ENCODE measurements at places on chromosomes 3 and 15.

GRCh38 chr3:155097009-155097349 lies 16.9 kb downstream of the MME start:
- no peak for DNase-seq

GRCh38 chr3:176739159-176739558 lies 458.1 kb downstream of the TBL1XR1 start:
- no peak for DNase-seq

- DNase-seq, result no peak
These were observed 16.5 kb downstream of the TPM1 start for GRCh38 chr15:63059075-63059474.

- no peak for DNase-seq
These were observed 335.5 kb downstream of the IL5RA start for GRCh38 chr3:2774481-2775249.

- DNase-seq, result peak; percentile 81
These were observed 115.0 kb upstream of the VEPH1 start for GRCh38 chr3:157618075-157618760.

- DNase-seq, result no peak
These were observed 74.2 kb downstream of the HMCES start for GRCh38 chr3:129352650-129353588.

DNA sequence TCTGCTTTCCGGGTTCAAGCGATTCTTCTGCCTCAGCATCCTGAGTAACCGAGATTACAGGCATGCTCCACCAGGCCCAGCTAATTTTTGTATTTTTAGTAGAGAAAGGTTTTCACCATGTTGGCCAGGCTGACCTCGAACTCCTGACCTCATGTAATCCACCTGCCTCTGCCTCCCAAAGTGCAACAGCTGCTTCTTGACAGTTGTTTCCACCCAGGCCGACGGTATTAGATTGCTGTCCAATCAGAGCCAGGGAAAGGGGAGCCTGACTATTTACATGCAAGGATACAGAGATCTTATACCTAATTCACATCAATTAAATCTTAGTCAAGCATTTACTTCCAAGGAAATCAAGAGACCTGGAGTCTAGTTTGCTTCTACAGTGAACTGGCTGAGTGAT lies 4.0 kb upstream of the CAPN3 start:
- DNase-seq, result no peak

DNA sequence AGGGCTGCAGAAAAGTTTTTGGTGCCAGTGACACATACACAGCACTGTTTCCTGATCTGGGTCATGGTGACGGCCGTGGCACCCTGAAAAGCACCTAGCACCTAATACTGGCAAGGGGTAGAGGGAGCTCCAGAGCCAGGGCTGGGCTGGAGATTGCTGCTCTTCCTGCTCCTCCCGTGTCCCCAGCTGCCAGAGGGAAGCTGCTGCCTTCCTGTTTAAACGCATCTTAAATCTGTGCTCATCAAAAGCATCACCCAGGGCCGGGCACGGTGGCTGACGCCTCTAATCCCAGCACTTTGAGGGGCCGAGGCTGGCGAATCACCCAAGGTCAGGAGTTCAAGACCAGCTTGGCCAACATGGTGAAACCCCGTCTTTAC lies 156.7 kb upstream of the MEF2A start:
- peak; percentile 53 for DNase-seq

DNA sequence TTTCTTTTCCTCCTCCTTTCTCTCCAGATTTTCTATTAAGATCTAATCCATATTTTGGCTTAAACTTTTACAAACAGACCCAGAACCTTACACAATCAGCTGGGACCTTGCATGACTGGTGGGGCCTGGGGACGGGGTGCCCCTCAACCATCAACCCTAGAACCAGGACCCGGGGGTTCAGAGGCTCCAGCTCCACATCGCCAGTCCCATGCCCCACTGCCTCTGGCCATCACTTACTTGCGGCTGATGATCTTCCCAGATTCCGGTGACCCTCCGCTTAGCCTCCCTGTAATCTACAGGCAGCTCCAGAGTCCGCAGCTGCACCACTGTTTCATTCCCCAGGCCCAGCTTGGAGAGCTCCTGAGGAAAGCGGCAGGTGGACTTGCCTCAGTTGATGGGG lies 36.8 kb downstream of the PGPEP1L start:
- no peak for DNase-seq

All from KBM-7 (cell line).